Vagina (tissue), 2 donors: ENCODE measurements at places on chromosomes 16 and 17.

DNA sequence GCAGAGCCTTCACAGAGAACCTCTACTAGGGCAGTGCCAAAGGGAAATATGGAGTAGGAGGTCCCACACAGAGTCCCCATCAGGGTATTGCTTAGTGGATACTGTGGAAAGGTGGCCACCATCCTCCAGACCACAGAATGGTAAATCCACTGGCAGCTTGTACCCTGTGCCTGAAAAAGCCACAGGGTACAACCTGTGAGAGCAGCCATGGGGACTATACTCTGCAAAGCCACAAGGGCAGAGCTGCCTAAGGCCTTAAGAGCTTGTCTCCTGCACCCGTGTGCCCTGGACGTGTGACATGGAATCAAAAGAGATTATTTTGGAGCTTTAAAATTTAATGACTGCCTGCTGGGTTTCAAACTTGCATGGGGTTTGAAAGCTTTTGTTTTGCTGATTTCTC is 118.0 kb upstream of the SEC14L1 start:
- DNase-seq = no peak

DNA sequence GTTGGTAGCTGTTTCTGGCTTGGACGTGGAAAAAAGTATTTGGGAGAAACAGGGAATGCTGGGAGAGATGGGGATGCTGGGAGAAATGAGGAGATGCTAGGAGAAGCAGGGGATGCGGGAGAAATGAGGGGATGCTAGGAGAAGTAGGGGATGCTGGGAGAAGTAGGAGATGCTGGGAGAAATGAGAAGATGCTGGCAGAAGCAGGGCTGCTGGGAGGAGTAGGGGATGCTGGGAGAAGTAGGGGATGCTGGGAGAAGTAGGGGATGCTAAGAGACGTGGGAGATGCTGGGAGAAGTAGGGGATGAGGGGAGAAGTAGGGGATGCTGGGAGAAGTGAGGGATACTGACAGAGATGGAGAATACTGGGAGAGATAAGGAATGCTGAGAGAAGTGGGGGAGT is 45.6 kb upstream of the IL34 start:
- DNase-seq = no peak

- DNase-seq = no peak
These were observed 245 bp downstream of the TMEM256 start for GRCh38 chr17:7403727-7403976.

- no peak for DNase-seq
These were observed 31.8 kb upstream of the NSRP1 start for GRCh38 chr17:30084788-30085187.

GRCh38 chr17:20072692-20072992 is 63.5 kb downstream of the SPECC1 start:
- no peak for DNase-seq
